ENCODE measurements at places on chromosomes 3 and 15.

- DNase-seq = no peak
These were observed 4.9 kb downstream of the BBS4 start for GRCh38 chr15:72690938-72691337.

DNA sequence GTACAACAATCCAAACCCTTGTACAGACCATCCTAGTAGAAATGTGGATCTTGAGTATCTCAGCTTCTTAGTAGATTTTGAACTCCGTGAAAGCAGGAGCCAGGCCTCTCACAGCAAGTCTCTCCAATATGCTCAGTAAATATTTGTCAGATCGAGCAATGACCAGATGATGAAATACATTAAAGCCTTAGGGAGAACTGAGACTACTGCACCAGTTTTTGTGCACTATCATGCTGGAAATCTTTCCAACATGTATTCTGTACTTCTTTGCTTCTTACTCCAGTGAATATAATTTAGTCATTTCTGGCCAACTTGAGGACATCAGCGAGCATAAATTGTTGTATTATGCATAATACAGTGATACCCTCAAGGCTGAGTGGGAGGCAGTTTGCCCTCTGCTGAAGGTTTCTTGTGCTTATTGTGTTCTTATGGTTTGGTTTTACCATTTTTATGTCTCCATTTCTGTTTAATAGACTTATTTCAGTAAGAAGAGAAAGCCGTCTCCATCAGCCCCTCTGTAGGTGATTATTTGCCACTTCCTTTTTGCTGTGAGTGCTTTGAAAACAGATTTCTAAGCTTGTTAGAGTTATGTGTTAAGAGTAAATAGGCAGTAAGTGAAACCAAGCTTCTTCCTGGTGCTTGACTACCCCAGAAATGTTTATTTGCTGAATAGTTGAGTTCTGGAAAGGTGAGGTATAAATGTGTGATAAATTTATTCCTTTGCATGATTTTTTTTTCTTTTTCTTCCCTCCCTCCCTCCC lies 147.1 kb downstream of the PGPEP1L start:
- no peak for DNase-seq

- no peak for DNase-seq
These were observed 534.6 kb upstream of the ATP11B start for GRCh38 chr3:182258538-182259177.

DNA sequence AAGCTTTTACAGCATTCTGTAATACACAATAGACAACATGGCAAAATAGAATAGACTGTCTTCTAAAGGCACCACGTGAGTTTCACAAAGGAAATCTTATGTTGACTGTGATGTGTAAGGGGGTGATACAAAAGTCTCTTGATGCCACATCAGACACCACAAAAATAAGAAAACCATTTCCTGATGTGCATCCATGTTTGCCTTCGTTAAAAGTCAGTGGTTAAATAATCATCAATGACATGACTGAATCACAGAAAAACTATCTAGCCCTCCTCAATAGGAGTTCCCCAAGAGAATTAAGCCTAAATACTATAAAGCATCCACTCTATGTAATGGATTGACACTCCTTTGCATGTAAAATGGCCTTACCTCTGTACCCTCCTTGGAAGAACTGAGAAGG lies 198.6 kb upstream of the SLC2A2 start:
- no peak for DNase-seq

DNA sequence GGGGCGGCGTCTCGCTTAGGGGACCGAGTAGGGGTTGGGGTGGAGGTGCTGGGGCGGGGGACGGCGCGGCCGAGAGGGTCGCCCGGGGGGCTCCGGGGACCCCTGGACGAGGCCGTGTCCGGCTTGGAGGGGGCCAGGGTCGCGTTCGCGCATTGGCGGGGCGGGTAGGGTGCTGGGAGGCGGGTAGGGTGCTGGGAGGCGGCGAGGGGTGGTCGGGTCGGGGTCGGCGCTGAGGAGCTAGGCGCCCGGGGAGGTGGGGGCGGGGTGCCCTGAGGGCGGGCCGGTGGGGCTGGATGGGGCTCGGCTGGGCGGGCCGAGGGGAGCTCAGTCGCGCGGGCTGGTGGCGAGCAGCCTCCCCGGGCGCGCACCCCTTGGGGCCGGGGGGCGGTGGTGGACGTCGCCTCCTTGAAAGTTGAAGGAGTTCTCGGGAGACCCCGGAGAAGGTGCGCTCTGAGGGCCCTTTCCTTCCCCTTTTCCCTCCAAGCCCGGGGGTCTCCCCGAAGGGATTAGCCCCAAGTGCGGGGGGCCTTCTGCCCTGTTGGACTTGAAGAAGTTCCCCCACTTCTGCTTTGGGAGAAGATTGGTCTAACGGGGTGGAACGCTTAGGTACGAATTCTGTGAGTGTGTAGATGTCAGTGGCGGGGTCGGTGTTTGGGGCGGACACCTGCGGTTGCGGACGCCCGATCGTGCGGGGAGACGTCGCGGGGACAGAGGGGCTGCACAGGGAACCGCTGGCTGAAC lies 543 bp downstream of the MEF2A start:
- DNase-seq = peak; percentile 41

GRCh38 chr3:154018100-154018696 lies 103.0 kb upstream of the ARHGEF26 start:
- peak; percentile 57 for DNase-seq

All from stimulated activated CD4-positive, alpha-beta T cell treated with anti-CD3 and anti-CD28 coated beads, Interleukin-15, amount 100 ng/mL, for 24 hours (primary cell).